ENCODE measurements at places on chromosomes 4 and X. TPM values are rescaled to one million over a fixed set of nuclear protein-coding genes. Genes with fewer than 3 reads are reported as not detected.

HAUS7 gene
- 29.5 TPM for total RNA-seq

RAB41 gene
- total RNA-seq = not detected

GABRQ gene
- 3.3 TPM for total RNA-seq

NALF2 gene
- total RNA-seq = 1.0 TPM

ZCCHC12 gene
- total RNA-seq = 1.6 TPM

VMA21 gene
- total RNA-seq = 36.8 TPM

DRP2 gene
- total RNA-seq = not detected

AMBN gene
- total RNA-seq = not detected

GAK gene
- 166 TPM for total RNA-seq

DNA sequence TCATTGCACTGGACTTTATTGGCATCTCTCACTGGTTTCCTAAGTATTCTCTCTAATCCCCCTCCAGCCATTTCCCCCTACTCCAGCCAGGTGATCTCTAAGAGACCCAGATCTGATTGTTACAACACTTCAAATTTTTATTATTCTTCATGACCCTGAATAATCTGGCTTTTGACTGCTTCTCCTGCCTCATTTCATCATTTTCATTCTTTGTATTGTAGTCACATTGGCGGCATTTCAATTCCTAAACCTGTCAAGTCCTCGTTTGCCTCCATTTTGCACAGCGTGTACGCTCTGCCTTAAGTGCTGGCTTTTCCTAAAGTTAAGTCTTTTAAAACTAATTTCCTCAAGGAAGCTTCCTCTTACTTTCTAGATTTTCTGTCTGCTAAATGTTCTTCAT lies 31.6 kb downstream of the UBE2K start:
- H3K4me3 ChIP-seq = no peak overlapping the region
- H3K27me3 ChIP-seq = no peaks in the 10 kb centered on the region
- peak; percentile 22 for DNase-seq

DNA sequence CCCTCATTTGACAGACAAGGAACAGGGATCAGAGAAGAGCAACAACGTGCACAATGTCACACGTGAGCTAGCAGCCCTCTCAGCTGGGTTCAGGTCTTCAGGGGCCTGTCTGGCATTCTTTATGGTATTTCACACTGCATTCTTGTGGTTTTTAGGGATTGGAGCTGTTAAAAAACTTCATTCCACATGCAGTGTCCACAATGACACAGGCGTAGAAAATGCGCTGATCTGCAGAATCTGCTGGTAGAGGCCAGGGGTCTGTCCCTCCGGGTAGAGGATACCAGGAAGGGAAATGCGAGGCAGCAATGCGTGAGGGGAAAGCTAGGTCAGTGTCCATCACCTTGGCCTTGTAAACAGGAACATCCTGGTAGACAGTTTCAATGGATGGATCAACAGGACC lies 36.6 kb downstream of the MAP7D3 start:
- no peak overlapping the region for H3K27ac ChIP-seq
- H3K4me1 ChIP-seq = no peaks in the 10 kb centered on the region
- no peaks in the 10 kb centered on the region for H3K36me3 ChIP-seq
- no peaks in the 10 kb centered on the region for H3K27me3 ChIP-seq
- no peak overlapping the region for H3K4me3 ChIP-seq

- H3K27ac ChIP-seq = no peak overlapping the region
- no peaks in the 10 kb centered on the region for H3K27me3 ChIP-seq
- DNase-seq = no peak
Measured at GRCh38 chr4:82261084-82261483, 112.7 kb downstream of the HNRNPD start.

DNA sequence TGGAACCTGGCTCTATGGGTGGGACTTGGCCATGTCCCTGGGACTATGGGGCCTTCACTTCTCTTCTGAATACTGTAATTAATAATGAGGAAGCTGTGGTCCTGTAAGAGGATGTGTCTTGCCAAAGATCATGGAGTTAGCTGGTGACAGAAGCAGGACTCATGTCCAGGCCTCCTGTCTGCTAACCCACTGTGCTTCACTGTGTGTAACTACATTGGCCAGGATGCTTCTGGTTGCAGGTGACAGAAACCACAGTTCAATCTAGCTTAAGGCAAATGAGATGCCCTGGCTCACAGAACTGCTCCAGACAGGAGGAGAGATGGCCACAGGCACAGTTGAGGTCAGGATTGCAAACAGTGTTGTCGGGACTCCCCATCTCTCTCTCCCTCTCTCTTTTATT lies 3.1 kb downstream of the MTMR1 start:
- no peaks in the 10 kb centered on the region for H3K36me3 ChIP-seq
- no peak for DNase-seq
- H3K4me1 ChIP-seq = no peaks in the 10 kb centered on the region
- no peak overlapping the region for H3K4me3 ChIP-seq

- H3K36me3 ChIP-seq = no peaks in the 10 kb centered on the region
- H3K27me3 ChIP-seq = no peaks in the 10 kb centered on the region
- H3K4me1 ChIP-seq = peaks cover 7% of the 10 kb centered on the region
- peak; percentile 18 for DNase-seq
Measured at GRCh38 chrX:129983575-129984110, 1.2 kb downstream of the BCORL1 start.

DNA sequence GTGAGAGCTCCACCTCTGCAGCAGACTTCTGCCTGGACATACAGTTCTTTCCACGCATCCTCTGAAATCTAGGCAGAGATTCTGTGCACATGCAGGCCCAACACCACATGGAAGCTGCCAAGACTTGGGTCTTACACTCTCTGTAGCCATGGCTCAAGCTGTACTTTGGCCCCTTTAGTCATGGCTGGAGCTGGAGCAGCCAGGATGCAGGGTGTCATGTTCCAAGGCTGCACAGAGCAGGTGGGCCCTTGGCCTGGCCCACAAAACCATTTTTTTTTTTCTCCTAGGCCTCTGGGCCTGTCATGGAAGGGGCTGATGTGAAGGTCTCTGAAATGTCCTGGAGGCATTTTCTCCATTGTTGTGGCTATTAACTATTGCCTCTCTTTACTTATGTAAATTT lies 990.5 kb upstream of the ADGRL3 start:
- no peak overlapping the region for H3K27ac ChIP-seq
- no peaks in the 10 kb centered on the region for H3K4me1 ChIP-seq
- DNase-seq = no peak
- H3K4me3 ChIP-seq = no peak overlapping the region
- no peaks in the 10 kb centered on the region for H3K36me3 ChIP-seq

- H3K4me3 ChIP-seq = no peak overlapping the region
- DNase-seq = peak; percentile 37
- H3K36me3 ChIP-seq = no peaks in the 10 kb centered on the region
Measured at GRCh38 chrX:135596495-135596894, 76.0 kb downstream of the INTS6L start.

- H3K27me3 ChIP-seq = no peaks in the 10 kb centered on the region
- H3K4me1 ChIP-seq = peaks cover 9% of the 10 kb centered on the region
- H3K4me3 ChIP-seq = no peak overlapping the region
- no peaks in the 10 kb centered on the region for H3K36me3 ChIP-seq
- no peak for DNase-seq
- H3K27ac ChIP-seq = no peak overlapping the region
Measured at GRCh38 chr4:86586626-86587380, 7.3 kb upstream of the PTPN13 start.

DNA sequence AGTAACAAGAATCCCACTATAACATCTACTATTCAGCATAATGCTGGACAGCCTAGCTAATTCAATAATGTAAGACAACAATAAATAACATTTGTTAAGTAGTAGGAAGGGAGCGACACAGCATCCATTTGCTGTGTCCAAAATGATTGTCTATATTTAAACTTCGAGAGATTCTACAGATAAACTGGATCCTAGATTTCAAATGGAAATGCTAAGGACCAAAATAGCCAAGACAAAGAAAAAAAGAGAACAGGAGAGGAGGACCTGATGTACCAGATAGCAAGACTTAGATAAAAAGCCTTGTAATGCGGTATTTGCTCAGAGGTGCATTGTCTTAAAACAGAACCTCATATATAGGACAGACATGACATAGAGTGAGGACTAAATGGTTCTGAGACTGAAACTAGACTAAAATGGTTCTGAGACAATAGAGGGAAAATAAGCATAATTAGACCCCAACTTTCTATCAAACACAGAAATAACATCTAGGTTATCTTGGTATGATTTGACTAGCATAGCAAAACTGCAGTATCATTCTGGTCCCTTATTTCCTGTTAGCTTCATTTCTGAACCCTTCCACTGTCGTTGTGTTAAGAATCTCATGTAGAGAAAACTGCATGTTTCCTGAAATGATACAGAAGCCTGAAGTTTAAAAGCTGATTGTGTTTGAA lies 3.8 kb downstream of the HPGDS start:
- H3K4me3 ChIP-seq = no peak overlapping the region
- DNase-seq = no peak
- no peaks in the 10 kb centered on the region for H3K4me1 ChIP-seq
- H3K27me3 ChIP-seq = no peaks in the 10 kb centered on the region
- H3K36me3 ChIP-seq = no peaks in the 10 kb centered on the region

DNA sequence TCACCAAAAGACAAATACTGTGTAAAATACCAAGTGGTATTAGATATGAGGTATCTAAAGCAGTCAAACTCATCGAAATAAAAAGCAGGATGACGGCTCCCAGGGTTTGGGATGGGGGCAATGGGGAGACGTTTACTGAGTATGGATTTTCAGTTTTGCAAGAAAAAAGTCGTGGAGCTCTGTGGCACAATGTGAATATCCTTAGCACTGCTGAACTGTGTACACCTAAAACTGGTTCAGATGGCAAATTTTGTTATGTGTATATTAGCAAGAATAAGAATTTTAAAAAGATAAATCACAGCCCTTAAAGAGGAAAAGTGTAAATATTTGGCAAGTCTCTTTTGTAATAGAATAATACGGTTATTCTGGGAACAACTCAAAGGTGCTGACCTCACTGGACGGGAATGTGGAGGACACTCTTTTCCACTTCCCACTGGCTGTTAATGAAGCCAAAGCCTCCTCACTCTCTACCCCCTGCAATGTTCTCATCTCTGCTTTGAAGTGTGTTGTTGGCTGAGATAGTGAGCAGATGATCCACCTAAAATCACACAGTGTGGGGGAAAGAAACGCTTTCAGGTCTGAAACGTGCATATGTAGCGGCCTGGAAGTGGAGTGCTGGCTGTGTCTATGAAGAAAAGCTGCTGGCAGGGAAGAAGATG lies 49.2 kb downstream of the SEL1L3 start:
- H3K36me3 ChIP-seq = no peaks in the 10 kb centered on the region
- H3K27ac ChIP-seq = no peak overlapping the region
- peaks cover 5% of the 10 kb centered on the region for H3K4me1 ChIP-seq

- no peak overlapping the region for H3K4me3 ChIP-seq
- DNase-seq = peak; percentile 62
- H3K27ac ChIP-seq = no peak overlapping the region
- no peaks in the 10 kb centered on the region for H3K36me3 ChIP-seq
- H3K27me3 ChIP-seq = no peaks in the 10 kb centered on the region
Measured at GRCh38 chrX:46841346-46841745, 4.5 kb downstream of the RP2 start.

GRCh38 chrX:121836000-121836399 lies 788.6 kb downstream of the GLUD2 start:
- no peaks in the 10 kb centered on the region for H3K36me3 ChIP-seq
- no peak overlapping the region for H3K4me3 ChIP-seq
- DNase-seq = no peak
- no peak overlapping the region for H3K27ac ChIP-seq
- H3K27me3 ChIP-seq = no peaks in the 10 kb centered on the region

DNA sequence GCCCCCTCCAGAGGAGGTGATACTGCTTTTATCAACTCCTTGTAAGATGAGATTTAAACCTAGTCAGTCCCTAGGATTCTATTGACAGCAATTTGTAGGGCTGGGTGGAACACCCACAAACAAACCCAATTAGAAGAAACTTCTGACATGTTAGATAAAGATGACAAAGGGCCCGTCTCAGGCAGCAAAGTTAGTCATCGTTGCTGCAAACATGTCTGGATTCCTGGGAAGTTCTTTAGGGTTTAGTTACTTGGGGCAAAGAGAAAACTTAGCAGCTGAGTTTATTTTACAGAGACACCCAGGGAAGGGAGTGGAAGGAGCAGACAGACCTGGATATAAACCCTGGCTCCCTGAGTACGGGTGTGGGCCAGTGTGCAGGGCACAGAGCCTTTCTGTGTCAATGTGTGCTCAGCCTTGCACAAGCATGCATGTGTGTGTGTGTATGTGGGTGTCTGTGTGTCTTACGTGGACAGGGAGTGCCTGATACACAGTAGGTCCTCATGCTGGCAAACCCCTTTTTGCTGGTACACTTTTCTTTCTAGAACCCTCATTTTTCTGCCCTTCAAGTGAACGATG lies 130.0 kb upstream of the STX18 start:
- no peak overlapping the region for H3K4me3 ChIP-seq
- no peaks in the 10 kb centered on the region for H3K27me3 ChIP-seq
- no peaks in the 10 kb centered on the region for H3K4me1 ChIP-seq
- H3K36me3 ChIP-seq = no peaks in the 10 kb centered on the region

GRCh38 chr4:81737865-81738559 lies 266.3 kb upstream of the RASGEF1B start:
- no peaks in the 10 kb centered on the region for H3K27me3 ChIP-seq
- H3K4me3 ChIP-seq = no peak overlapping the region
- DNase-seq = no peak
- no peaks in the 10 kb centered on the region for H3K36me3 ChIP-seq

DNA sequence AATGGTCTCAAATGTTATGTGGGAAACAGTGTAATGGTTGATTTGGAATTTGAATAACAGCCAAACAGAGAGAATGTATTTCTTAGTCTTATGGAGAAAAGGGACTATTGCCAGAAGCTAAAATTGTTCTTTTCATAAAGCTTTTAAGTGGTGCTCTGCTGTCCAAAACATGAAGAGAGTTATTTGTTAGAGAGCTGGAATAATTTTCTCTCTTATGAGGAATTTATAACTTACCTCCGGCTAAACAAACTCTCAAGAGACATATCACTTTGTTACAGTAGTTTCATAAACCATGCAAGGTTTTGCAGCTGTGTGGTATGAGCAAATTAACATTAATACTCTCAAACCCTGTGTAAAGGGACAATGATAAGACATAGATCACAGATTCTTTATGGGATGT lies 28.6 kb downstream of the SULT1B1 start:
- DNase-seq = no peak
- no peaks in the 10 kb centered on the region for H3K4me1 ChIP-seq
- H3K36me3 ChIP-seq = no peaks in the 10 kb centered on the region
- H3K27me3 ChIP-seq = no peaks in the 10 kb centered on the region
- H3K4me3 ChIP-seq = no peak overlapping the region
- no peak overlapping the region for H3K27ac ChIP-seq

All from adrenal gland (tissue), 19 donors.